Stimulated activated CD8-positive, alpha-beta memory T cell treated with anti-CD3 and anti-CD28 coated beads, Interleukin-4, amount 100 ng/mL, for 4 hours (primary cell): ENCODE measurements at places on chromosomes 16 and 17.

GRCh38 chr17:1147664-1148063 lies 32.1 kb downstream of the ABR start:
- DNase-seq = no peak

DNA sequence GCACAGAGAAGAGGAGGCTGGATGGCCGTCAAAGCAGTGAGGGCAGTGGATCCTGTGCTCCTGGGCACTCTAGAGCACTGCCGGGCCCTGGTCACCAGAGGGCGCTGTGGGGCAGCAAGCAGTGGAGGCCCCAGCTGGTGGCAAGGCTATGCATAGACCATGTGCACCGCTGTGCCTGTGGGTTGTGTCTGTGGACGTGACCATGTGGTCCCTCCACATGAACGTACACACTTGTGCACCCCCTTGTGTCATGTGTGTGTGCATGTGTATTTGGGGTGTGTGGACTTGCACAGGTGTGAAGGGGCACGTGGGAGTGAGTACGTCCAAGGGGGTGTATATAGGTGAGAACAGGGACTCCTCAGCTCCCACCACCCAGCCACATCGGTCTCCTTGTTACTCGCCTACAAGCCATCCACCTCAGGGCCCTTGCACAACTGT lies 4.4 kb upstream of the MAP2K3 start:
- DNase-seq = peak; percentile 86

DNA sequence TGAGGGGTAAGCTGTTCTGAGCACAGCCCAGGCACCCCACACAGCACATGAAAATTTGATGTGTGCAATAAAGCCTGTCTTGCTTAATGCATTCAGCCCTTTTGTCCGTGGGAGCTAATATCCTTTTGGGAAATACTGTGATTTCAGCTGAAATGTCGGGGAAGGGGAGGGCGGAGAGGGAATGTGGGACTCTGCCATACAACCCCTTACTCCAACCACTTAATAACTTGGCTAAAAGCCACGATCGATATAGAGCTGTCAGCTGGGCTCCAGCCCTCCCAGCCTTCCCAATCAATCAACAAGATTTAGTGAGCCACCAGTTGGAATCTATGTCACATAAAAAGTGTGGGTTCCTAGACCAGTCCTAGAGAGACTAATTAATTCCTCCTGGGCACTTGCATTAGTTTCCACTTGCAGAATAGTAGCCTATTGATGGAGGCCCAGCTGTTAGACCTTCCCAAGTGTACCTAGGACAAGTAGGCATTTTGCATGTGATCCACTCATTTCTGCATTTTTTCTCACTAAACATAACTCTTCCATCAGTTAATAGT lies 82.7 kb upstream of the PIRT start:
- DNase-seq = no peak

DNA sequence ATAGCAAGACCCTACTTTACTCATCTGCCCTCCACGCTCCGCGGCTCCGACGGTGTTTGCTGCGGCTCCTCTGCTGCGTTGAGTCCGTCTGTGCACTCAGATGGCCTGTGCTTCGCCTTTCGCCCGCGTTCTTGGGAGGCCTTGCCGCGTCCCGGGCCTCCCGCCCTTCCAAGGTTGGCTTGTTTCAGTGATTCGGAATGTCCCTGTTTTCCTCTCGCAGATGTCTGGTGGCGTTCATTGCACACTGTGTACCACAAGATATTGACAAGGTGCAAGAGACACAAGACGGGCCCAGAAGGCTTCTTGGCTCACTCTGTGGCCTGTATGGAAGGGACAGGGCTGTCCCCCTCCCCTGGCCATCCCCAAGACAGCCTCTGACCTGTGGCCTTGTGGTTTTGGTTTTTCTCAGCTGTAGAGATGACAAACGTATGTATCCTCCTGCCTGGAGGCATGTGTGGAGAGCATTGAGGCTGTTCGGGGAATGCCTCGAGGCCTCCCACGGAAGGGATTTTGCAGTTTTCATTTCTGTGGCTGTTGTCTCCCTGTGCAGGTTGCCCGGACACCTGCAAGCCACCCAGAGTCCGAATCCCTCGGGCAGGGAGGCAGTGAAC lies 15.4 kb downstream of the MGRN1 start:
- no peak for DNase-seq

- no peak for DNase-seq
Observed at GRCh38 chr17:66630828-66631472, 204.0 kb upstream of the CACNG5 start.

GRCh38 chr17:20191056-20191455 lies 181.9 kb downstream of the SPECC1 start:
- no peak for DNase-seq

- no peak for DNase-seq
Observed at GRCh38 chr17:4978726-4979125, 8.7 kb downstream of the CAMTA2 start.

- no peak for DNase-seq
Observed at GRCh38 chr16:53061256-53061655, 6.5 kb downstream of the CHD9 start.

DNA sequence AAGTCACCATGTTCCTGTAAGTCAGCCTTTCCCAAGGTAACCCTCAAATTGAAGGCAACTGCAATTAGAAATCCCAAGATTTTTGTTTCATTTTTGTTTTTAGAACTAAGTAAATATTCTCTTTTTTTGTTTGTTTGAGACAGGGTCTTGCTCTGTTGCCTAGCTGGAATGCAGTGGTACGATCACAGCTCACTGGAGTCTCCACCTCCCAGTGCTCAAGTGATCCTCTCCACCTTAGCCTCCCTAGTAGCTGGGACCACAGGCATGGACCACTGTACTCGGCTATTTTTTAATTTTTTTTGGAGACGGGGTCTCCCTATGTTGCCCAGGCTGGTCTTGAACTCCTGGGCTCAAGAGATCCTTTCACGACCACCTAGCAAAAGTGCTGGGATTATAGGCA lies 10.6 kb upstream of the LRRC59 start:
- no peak for DNase-seq

- DNase-seq = no peak
Observed at GRCh38 chr17:48433896-48434295, 3.9 kb upstream of the SKAP1 start.

DNA sequence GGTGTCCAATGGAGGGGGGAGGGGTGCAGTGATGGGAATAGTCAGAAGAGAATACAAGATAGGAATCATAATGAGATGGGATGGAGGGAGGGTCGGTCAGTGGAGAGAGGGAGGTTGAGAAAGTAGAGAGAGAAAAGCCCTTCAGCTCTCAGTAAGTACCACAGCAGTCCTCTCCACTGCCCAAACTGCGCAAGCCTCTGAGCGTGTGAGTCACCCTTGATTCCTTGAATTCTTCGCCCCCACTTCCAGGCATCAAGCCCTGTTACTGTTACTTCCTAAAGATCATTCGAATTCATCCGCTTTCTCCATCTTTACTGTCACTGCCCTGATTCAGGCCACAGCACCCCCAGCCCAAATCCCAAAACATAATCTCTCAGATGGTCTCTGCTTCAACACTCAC lies 2.5 kb downstream of the GUCY2D start:
- DNase-seq = no peak

GRCh38 chr16:29816694-29817441 lies 916 bp downstream of the PAGR1 start:
- DNase-seq = no peak

GRCh38 chr16:29011112-29011511 lies 26.3 kb downstream of the LAT start:
- DNase-seq = no peak

DNA sequence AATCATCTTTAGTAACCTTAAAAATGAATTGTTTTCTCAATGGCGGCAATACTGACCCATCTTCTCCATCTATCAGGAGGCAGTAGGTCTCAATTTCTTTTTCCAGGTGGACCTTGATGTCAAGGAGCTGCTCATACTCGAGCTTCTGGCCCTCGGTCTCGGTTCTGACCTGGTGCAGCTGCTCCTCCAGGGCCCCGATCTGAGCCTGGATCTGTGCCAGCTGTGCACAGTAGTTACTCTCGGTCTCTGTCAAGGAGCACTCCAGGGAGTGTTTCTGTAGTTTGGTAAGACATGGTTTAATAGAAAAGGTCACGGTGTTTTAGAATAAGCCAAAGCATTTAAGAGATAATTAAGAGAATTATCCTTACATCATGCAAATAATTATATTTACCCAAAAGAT lies 4.9 kb downstream of the KRT27 start:
- no peak for DNase-seq

DNA sequence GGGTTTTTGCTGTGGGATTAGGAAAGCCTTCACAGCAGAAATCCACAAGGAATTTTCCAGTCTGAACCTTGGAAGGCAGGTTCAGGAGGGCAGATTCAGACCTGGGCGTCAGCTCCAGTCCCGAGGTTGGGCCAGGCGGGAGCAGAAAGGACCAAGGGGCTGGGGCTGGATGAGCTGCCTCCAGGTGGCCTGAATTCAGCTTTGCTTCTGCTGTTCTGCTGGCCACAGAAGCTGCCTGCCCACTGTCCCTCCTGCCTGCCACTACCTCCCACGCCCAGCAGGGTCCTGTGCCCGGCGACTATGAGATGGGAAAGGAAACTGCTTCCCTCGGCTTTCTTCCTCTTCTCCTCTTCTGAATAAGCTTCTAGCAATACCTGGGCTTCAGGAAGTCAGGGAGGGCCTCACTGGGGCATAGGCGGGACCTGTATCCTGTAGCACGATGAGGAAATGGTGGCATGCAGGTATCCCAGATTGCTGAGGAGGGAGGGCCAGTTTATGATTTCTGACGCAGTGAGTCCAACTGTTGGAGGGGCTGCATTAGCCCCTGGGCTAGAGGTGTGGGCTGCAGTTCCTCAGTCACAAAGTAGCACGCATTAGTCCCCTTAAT lies 18.4 kb downstream of the TBX4 start:
- no peak for DNase-seq

GRCh38 chr16:35296962-35297653 lies 1837.7 kb downstream of the TP53TG3F start:
- DNase-seq = no peak

DNA sequence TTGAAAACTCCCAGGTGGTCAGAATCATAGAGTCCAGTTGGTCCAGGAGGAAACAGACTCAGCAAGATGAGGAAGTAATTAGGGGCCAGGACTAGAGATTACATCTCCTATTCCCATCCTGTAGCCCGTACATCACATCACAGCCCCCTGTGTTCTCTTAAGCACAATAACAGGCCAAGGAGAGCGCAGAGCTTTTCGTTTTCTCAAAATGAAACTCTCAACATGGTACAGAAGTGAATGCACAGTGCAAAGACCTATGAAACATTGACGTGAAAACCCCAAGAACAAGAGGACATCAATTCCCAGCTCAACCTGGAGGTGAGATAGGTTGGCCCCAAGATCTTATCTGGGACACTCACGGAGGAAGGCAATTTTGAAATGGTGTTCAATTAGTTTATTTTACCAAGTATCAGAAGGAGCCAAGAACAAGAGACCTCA lies 9.0 kb downstream of the PIK3R5 start:
- DNase-seq = no peak

DNA sequence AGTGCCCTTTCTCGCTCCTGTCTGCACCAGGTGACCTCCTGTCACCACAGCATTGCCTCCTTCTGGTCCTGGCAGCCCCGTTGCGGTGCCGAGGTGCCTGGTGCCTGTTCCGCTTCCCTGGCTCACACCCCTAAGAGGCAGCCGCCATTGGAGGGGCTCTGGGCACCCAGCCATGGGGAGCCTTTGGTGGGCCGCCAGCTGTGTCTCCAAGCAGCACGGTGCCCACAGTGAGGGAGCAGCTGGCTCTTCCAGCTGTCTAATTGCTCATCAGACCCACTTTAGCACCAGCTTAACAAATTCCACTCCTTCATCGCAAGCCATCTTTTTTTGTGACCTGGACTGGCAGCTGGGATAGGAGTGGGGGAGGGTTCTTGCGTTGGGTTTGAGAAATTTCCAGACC lies 276.1 kb downstream of the SNX29 start:
- no peak for DNase-seq

GRCh38 chr17:47095268-47095667 lies 93.8 kb downstream of the CDC27 start:
- DNase-seq = no peak

GRCh38 chr16:291539-291938 lies 8.6 kb downstream of the PDIA2 start:
- DNase-seq = no peak

- DNase-seq = no peak
Observed at GRCh38 chr17:56979091-56979480, 1.2 kb downstream of the SCPEP1 start.

- no peak for DNase-seq
Observed at GRCh38 chr16:11056993-11057649, 112.8 kb downstream of the CLEC16A start.

DNA sequence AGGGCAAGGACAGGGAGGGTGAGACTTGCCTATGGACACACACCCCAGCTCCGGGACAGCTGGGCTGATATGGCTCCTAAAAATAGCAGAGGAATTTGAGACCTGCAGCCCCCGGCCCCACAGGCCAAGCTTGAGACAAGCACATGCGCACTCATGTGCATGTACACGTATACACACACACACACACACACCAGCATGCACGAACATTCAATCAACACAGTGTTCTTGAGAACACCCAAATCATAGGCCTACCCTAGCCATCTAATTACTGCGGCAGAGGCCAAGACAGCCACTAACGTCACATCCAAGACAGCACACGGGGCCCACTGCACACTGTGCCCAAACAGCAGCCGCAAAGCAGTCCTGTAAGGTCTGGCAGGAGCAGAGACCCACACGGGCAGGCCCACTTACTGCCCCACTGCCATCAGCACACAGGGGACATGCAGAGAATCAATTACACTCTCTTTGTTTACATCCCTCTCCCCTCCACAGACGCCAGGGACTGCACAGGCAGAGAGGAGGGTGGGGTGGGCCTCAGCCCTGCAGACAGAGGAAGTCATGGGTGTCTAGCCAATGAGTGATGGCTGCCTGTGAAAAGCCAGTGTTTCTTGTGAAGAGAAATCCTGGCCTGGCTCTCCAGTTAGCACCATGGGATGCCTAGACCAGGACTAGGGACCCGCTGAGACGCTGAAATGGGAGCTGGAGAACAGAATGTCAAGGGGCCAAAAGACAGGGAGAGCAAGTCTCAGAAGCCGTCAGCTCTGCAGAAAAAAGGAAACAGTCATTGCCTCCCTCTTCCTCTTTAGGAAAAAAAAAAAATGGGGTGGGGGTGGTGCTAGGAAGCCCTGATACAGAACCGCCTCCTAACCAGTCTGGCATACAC lies 39.3 kb downstream of the MYO18A start:
- DNase-seq = no peak

DNA sequence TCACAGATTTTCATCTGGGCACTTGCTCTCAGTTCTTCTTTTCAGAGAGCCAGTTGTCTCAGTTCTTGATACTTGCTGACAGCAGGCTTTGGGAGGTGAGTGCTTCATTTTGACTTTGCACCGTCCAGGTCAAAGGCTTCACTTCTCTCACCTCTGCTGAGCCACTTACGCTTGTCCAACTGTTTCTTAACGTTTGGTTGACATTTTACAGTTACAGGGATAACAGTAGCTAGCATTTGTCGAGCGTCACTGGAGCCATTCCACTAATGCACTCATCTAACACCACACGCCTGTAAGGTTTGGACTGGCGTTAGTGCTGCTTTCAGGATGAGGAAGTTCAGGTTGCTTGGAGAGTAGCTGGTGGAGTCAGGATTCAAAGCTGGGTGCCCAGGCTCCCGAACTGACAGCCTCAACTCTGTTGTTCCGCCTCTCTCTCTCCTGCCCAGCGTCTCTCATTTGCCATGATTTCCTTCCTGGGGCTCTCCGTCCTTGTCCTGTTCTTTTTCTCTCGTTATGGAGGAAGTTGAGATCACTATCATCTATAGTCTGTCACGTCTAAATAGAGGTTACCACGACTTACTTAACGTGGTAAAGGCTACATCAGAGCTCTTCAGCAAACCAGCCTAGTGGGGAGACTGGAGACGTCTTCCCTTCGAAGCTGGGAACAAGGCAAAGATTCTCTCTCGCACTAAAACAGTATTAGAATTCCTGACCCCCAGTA lies 220.8 kb downstream of the RPTOR start:
- DNase-seq = no peak
